ENCODE measurements at places on chromosomes 3 and 15.

- no peak for DNase-seq
Measured at GRCh38 chr3:193594946-193595689, 2.1 kb downstream of the OPA1 start.

DNA sequence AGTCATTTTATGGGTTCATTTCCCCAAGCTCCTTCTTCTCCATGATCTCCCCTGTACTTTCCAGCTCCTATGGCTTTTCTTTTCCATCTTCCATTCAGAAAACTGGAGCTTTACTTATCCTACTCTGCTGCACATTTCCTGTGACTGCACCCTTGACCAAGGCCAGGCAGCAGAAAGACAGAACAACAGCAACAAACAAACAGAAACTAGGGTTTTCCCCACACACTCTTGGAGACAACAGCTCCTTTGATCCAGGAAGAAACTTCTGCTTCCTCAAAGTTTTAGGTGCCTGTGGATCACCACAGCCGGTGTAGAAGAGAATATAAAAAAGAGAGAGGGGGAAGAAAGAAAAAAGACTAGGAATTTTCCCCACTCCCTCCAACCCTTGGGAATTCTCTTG is 342.3 kb upstream of the CFAP20DC start:
- DNase-seq = no peak

DNA sequence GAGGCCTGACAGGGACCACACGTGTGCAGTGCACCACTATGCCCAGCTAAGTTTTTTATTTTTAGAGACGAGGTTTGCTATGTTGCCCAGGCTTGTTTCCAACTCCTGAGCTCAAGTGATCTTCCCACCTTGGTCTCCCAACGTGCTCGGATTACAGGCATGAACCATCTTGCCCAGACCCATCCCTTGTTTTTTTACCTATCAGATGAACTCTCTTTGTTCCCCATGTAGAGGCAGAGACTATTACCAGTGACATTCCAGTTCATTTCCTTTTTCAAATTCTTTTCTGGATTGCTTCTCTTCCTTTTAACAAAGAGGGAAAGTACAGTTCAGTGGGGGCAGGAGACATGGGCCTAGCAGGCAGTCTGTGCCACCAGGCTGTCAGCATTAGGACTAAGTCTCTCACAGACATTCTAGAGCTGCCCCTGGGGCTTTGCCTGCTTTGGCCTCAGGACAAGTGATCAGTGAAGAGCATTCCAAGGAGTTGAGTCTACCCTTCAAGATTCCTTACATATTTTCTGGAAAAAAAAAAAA is 103.5 kb upstream of the SLC7A14 start:
- no peak for DNase-seq

GRCh38 chr3:97830638-97831037 is 8.8 kb downstream of the CRYBG3 start:
- no peak for DNase-seq

DNA sequence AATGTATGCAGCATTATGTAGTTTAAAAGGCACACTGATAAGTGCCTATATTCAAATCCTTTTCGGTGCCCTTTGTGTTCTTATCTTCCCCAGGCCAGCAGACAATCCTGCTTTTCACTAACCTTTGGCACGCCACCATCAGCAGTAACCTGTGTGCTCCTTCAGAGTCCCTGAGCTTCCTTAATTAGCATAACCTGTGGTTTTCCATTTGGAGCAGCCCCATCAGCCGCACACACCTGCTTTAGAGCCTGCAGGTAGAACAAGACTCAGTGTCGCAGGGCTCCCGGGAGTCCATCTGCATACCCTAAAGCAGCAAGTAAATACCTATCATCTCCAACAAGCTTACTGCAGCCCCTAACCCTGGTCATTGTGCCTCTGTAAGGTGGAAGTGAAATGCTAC is 755.1 kb downstream of the ROBO2 start:
- no peak for DNase-seq

GRCh38 chr3:170701696-170702678 is 116.1 kb upstream of the SLC7A14 start:
- DNase-seq = no peak

- DNase-seq = no peak
Measured at GRCh38 chr15:88022716-88023115, 233.8 kb downstream of the NTRK3 start.

- no peak for DNase-seq
Measured at GRCh38 chr3:14957925-14958324, 10.5 kb downstream of the NR2C2 start.

DNA sequence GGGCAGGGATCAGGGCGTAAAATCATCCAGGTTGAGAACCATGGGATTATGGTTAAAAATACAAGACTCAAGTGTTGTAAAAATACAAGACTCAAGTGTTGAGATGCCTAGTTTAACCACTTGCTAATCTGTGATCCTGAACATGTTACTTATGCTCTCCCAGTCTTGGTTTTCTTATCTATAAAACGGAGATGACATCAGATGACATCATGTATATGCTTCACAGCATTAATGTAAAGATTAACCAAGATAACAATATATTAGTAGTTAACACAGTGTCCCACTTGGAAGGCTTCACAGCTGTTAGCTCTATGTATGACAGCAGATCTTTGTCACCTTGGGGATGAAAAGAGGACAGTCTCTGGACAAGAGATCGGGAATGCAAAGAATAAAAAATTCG is 96.2 kb downstream of the PRICKLE2 start:
- DNase-seq = no peak

DNA sequence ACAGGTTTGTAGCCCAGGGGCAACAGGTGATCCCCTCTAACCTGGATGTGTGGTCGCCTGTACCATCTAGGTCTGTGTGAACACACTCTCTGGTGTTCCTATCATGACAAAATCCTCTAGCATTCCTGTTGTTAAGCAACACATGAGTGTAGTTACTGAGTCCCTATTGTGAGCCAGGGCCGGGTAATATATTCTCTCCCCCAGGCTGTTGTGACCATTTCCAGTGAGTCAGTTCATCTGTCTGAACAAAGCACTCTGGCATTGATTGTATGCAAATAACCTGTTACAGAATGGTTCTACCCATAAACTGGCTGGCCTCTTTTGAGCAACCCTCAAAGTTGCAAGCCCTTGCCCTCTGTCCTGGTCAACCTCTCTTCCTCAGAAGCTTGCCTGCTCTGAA is 2.6 kb upstream of the FLNB start:
- no peak for DNase-seq

DNA sequence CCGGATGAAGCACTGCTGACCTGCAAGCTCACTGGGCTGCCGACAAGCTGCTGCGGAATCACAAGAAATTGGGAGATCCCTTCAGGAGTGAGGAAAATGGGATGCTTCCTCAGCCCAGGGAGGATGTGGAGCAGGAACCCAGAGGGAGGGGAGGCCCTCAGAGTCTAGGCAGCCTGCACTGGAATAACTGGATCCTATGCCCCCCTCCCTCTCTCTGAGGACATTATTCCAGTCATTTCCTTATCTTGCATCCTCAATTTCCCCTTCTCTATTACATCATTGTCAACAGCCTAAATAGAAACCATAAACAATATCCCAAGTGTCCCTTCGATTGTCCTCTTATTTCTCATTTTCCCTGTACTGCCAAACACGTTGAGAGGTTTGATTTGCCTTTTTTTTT is 169.0 kb downstream of the OPA1 start:
- DNase-seq = no peak

DNA sequence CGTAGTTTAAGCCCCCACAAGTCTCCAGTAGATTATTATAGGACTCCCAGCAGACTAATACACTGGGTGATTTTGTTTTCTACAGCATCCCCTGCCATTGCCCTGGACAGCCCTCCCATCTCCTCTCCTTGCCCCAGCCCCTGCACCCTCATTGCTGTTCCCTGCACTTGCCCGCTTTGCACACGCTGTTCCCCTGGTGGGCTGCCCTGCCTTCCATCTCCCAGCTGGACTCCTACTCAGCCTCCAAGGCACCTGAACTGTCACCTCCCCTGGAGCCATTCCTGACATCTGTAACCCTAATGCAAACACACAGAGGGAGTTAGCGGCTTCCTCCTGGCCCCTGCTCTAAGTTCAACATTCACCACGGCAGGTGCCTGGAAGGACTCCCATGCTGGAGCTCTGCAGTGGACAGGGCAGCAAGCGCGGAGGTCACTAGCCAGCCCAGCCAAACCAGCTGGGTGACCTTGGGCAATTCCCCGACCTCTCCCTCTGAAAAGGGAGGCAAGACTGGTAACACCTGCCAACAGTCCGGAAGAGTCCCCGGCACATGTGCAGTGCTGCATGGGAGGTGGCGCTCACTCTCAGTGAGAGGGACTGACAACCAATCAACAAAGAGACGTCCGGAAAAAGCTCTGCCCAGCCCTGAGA is 38.8 kb upstream of the IQSEC1 start:
- DNase-seq = no peak

DNA sequence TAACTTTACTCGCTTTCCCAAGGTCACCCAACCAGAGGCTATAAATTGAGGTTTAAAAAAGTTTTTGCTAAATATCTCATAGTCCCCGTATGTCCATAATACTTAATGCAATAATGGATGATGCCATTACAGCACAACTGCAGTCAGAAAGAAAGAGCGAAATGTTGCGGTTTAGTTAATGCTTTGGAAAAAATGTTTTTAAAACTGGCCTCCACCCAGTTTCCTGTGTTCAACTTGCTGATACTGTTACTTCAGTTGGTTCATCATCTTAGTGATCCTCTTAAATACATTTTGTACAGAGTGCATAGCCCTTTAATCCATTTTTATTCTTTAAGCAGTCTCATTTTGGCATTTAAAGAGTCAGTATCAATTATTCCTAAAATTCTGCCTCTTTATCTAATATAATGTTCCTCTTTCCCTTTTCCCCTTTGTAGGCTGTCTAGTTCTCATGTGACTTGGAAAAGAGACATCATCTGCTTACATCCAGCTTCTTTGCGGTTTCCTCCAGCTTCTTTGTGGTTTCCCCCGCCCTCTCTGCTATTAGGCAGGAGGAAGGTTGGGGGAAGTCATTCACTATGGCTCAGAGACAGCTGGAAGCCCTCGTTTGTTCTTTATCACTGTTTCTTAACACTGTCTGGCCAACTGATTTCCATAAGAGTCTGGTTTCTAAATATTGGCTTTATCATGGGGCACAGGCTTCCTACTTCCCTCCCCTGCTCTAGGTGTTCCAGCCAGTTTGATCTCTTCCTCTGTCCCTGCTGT is 154.3 kb downstream of the GOLIM4 start:
- no peak for DNase-seq

GRCh38 chr3:84442533-84442932 is 516.3 kb upstream of the CADM2 start:
- DNase-seq = no peak

DNA sequence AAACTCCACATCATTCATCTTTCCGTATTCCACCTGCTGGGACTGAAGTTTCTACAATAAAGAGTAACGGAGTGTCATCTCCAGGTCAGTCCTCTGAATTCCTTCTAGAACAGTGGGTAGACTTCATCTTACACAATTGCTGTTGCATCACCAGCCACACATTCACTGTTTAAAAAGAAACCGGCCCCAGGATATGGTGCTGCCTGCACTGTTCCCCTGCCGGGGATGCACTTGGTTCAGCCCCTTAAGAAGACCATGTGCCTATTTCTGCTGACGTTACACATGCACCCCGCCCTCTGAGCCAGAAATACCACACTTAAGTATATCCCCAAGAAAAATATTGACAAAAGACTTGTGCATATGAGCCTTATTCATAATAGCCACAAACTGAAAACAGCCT is 233.4 kb downstream of the FEZF2 start:
- no peak for DNase-seq

- DNase-seq = no peak
Measured at GRCh38 chr15:70507772-70508371, 255.5 kb downstream of the UACA start.

DNA sequence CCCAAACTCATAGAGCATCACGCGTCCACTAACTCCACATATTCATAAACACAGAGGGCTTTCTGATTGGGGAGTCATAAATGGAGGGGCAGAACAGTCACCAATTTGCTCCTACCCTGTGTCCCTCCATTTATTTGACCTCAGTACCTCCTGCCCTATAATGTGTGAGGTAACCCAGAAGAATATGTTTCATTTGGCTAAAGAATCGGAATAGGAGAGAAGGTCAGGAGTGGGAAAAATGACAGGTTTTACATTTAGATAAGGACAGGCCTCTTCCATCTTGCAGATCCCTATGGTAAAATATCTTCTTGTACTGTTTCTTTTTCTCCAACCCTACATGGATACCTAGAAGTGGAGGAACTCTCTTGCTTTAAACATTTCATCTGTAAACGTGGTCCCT is 578.0 kb downstream of the TUSC7 start:
- DNase-seq = no peak

DNA sequence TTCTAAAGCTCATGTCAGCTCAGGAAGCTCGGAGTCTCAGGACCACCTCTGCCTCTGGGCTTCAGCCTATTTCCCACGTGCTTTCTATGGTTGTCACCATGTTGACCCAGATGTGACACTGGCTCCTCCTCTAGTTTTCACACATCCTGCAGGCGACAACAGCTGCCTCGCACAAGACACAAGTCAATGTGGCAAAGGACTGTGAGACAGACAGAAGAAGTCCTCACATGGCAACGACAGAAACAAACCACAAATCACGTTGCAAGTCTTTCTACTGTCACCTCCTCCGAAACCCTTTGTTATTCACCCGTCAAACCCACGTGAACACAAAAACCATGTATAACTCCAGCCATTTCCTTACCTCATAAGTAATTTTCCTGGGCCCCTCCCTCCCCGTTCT is 194.5 kb downstream of the MEX3B start:
- no peak for DNase-seq

GRCh38 chr3:59832241-59832640 is 782.4 kb upstream of the CFAP20DC start:
- DNase-seq = no peak

- no peak for DNase-seq
Measured at GRCh38 chr15:87420017-87420416, 836.5 kb downstream of the NTRK3 start.

DNA sequence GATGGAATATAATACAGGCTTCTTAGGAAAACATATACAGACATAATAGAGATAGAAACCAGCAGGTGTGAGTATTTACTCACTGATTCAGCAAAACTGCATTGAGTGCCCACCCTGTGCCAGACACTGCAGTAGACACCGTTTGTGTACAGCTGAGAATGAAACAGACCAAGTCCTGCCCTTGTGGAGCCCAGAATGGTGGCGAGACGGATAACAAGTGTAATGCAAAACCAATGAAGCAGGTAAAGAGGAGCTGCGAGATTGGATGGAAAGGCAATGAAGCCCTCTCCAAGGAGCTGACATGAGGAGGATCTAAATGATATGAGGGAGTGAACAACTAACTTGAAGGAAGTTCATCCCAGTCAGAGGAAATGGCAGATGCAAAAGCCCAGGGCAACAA is 256.4 kb downstream of the MEX3B start:
- no peak for DNase-seq

GRCh38 chr3:195001961-195002861 is 268.7 kb downstream of the XXYLT1 start:
- DNase-seq = no peak

- DNase-seq = no peak
Measured at GRCh38 chr3:113514265-113514769, 639 bp downstream of the SPICE1 start.

Data from head of caudate nucleus (tissue), 42 donors.